ENCODE measurements at places on chromosomes 2 and 18. TPM values are rescaled to one million over a fixed set of nuclear protein-coding genes. Genes with fewer than 3 reads are reported as not detected.

AOX1 gene
- total RNA-seq = 3.8 TPM

- no peak for DNase-seq
Measured at GRCh38 chr18:43563780-43564179, 286.5 kb upstream of the SYT4 start.

- no peak for DNase-seq
Measured at GRCh38 chr2:212727751-212728150, 189.1 kb upstream of the ERBB4 start.

GRCh38 chr2:21452678-21453077, 328.9 kb downstream of the TDRD15 start:
- DNase-seq = no peak

DNA sequence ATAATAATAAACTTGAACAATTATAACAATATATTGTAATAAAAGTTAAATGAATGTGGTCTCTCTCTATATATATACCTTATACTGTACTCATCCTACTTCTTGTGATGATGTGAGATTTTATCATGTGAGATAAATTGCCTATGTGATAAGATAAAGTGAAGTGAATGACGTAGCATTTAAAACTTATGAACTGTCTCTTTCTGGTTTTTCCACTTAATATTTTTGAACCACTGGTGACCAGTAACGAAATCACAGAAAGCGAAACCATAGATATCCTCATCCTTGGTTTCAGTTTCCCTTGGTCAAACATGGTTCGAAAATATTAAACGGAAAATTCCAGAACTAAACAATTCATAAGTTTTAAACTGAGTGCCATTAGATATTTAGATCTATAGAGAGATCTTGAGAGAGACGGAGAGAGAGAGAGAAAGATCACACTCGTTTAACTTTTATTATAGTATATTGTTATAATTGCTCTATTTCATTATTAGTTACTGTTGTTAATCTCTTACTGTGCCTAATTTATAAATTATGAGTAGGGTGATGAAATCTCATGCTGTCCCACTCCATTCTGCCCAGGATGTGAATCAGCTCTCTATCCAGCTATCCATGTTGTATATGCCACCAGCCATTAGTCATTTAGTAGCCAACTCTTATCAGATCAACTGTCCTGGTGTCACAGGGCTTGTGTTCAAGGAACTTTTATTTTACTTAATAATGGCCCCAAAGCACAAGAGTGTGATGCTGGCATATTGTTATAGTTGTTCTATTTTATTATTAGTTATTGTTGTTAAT, 156.8 kb downstream of the THADA start:
- DNase-seq = no peak

- no peak for DNase-seq
Measured at GRCh38 chr2:70897203-70897976, 38.3 kb upstream of the ATP6V1B1 start.
